ENCODE measurements at places on chromosomes 2 and 18. TPM values are rescaled to one million over a fixed set of nuclear protein-coding genes. Genes with fewer than 3 reads are reported as not detected.

DNA sequence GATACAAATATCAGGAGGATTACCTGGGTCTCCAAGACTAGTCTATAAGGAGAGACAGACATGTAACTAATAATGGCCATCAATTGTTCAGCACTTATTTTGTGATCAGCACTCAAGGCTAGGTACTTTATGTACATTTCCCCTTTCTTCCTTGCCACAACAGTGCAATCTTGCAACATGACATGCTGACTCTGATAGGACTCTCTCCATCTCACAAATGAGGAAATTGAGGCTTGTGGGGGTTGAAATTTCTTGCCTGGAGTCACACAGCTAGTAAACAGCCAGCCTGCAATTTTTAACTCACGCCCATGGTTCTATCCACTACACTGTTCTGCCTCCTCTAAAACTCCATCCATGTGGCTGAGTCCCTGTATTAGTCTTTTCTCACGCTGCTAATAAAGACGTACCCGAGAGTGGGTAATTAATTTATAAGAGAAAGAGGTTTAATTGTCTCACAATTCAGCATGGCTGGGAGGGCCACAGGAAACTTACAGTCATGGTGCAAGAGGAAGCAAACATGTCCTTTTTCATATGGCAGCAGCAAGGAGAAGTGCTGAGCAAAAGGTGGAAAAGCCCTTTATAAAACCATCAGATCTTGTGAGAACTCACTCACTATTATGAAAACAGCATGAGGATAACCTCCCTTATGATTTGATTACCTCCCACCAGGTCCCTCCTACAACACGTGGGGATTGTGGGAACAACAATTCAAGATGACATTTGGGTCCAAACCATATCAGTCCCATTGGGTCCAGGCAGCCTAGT, 302.4 kb downstream of the PLCL1 start:
- peaks cover 68% of the 10 kb centered on the region for H3K36me3 ChIP-seq
- DNase-seq: no peak
- H3K27me3 ChIP-seq: no peaks in the 10 kb centered on the region
- H3K27ac ChIP-seq: no peak overlapping the region

- no peaks in the 10 kb centered on the region for H3K36me3 ChIP-seq
- DNase-seq: no peak
- no peaks in the 10 kb centered on the region for H3K27me3 ChIP-seq
These were observed 33.6 kb downstream of the HJURP start for GRCh38 chr2:233820774-233821105.

DNA sequence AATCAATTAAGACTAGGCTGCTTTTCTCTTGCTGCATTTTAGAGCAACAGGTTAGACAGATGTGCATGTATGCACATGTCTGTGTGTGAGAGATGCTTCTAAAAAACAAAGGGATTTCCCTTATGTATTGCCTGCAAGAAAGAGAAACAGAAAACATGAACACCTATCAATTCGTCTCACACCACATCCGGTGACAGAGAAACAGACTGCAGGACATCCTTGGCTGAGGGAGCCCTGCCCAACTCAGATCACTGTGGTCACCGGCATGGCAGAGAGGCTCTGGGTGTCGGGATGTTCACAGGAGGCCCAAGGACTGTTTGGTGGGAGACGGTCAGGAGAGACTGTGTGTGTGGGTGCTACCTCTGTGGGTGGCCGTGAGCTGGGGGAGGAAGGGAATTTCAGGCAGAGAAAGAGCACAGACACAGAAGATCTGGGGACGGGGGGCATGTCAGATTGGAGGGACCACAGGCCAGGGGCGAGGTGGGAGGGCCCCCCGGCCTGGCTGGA, 24.9 kb downstream of the FHL2 start:
- DNase-seq: no peak
- no peaks in the 10 kb centered on the region for H3K27me3 ChIP-seq
- no peak overlapping the region for H3K27ac ChIP-seq
- peak overlapping the region; percentile 42 for H3K4me3 ChIP-seq
- H3K4me1 ChIP-seq: peaks cover 22% of the 10 kb centered on the region
- no peaks in the 10 kb centered on the region for H3K36me3 ChIP-seq

Gene FAM98A
- polyA plus RNA-seq: 14.8 TPM

Gene CYP20A1
- polyA plus RNA-seq: 26.0 TPM

DNA sequence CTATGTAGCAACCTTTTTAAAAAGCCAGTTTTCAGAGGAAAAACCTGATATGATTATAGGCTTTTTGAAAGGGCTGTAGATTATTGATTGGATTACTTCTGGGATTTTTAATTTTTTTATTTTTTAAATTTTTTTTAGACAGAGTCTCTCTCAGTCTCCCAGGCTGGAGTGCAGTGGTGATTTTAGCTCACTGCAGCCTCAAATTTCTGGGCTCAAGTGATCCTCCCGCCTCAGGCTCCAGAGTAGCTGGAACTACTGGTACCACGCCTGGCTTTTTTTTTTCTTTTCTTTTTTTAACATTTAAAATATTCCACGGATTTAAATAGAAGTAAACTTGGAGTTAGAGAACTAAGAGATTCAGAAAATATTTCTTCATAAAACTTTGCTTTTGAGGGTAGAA, 1.2 kb downstream of the MRPL19 start:
- peaks cover 32% of the 10 kb centered on the region for H3K36me3 ChIP-seq
- peaks cover 20% of the 10 kb centered on the region for H3K4me1 ChIP-seq
- no peak for DNase-seq
- peak overlapping the region; percentile 43 for H3K27ac ChIP-seq
- no peaks in the 10 kb centered on the region for H3K27me3 ChIP-seq

DNA sequence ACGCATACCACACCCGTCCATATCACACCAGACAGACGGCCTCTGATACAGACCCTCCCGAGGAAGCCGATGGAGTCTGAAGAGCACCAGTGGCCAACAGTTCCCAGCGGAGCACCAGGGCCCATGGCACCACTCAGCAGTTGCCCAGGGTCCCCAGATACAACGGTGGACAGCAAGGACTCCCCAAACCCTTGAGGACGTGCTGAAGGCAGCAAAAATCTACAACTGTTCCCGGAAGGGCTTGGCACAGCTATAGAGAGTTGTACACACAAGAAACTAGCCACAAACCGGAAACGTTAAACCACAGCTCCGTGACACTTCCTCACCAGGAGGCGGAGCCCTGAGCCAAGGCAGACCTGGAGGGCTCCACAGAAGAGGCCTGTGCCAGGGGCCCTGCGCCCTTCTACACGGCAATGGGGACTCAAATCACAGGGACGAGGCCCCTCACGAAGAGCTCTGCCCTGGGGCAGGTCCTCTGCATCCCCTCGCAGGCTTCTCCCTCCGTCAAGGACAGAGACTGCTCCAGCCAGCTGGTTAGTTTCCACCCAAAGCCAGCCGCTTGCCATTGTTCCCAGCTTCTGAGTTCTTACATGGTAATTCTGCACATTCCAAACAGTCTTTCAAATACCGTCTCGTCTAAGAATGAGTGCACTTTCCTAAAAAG, 133.4 kb downstream of the HDAC4 start:
- H3K4me1 ChIP-seq: peaks cover 70% of the 10 kb centered on the region
- no peaks in the 10 kb centered on the region for H3K36me3 ChIP-seq
- peak; percentile 94 for DNase-seq
- H3K27me3 ChIP-seq: no peaks in the 10 kb centered on the region

- no peak overlapping the region for H3K27ac ChIP-seq
- no peak overlapping the region for H3K4me3 ChIP-seq
- no peak for DNase-seq
These were observed 10.9 kb downstream of the ANKRD23 start for GRCh38 chr2:96832754-96833507.

DNA sequence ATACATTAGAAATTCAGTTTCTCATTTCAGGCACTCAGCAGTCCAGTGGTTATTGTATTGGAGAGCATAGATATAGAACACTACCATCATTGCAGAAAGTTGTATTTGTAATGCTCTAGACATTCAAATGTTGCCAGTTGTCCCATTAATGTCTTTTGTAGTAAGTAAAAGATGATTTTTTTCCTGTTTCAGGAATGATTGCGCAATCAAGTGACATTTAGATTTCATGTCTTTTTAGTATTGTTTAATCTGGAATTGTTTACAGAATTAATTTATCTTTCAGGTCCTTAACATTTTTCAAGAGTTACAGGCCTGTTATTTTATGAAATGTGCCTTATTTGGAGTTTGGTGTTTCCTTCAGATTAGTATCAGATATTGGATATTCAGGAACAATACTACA, 134.7 kb downstream of the MSTN start:
- no peak for DNase-seq
- no peak overlapping the region for H3K4me3 ChIP-seq
- no peaks in the 10 kb centered on the region for H3K36me3 ChIP-seq
- no peak overlapping the region for H3K27ac ChIP-seq

DNA sequence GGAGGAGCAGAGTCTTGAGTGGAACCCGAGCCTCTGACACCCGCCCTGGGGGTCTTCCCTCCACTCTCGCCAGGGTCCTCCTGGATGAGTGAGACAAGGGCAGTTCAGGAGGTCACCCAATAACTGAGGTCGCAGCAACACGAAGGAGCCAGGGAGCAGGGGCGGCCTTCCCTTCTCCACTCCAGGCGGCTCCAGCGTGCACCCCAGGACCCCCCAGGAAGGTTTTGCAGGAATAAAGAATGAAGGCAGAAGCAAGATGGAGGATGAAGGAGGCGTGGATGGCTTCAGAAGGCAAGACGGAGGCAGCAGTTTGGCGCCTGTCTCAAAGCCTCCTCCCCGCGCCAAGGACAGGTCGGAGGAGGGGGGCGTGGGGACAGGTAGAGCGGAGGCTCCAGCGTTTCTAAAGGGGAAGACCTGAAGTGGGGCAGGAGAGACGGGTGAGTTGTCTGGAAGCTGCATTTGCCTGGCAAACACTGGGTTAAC, 579 bp upstream of the ITM2C start:
- no peaks in the 10 kb centered on the region for H3K27me3 ChIP-seq
- DNase-seq: no peak
- H3K4me3 ChIP-seq: peak overlapping the region; percentile 70
- peaks cover 46% of the 10 kb centered on the region for H3K4me1 ChIP-seq
- H3K27ac ChIP-seq: no peak overlapping the region
- H3K36me3 ChIP-seq: no peaks in the 10 kb centered on the region

Measured in CD4-positive, CD25-positive, alpha-beta regulatory T cell (primary cell).